ENCODE measurements at places on chromosomes 1 and 21.

GRCh38 chr21:19228226-19228625 is 824.6 kb upstream of the TMPRSS15 start:
- DNase-seq = no peak

GRCh38 chr1:100613817-100614559 is 76.0 kb downstream of the GPR88 start:
- no peak for DNase-seq

- DNase-seq = no peak
Measured at GRCh38 chr1:236654957-236655356, 31.3 kb upstream of the ACTN2 start.

GRCh38 chr21:25850126-25850842 is 115.5 kb downstream of the GABPA start:
- DNase-seq = no peak

DNA sequence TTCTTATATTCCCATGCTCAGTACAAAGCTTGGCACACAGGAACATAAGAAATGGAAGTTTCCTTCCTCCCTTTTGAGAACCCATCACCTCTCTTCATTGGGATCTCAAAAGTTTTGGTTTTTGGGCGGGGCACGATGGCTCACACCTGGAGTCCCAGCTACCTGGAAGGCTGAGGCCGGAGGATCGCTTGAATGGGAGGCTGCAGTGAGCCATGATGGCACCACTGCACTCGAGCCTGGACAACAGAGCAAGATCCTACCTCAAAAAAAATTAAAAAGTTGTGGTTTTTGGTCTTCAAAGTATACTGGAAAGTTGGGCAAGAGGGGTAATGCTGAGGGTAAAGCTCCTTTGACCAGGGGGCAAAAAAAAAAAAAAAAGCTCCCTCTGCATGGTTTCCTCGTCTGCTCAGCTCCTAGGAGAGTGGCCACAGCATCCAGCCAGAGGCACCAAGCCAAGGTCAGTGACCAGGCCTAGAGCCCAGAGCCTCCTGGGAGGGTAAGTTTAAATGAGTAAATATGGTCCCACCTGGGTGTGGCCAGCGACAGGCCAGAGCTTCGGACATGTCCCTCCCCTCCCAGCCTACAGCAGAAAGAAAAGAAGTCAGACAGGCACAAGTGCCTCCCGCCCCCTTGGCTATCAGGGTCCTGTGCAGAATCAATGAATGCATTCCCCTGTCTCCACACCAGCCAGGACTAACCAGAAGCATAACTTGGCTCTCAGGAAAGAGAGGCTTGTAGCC is 5.0 kb downstream of the MEF2D start:
- DNase-seq = no peak

- DNase-seq = no peak
Measured at GRCh38 chr1:6141592-6141991, 38.5 kb downstream of the CHD5 start.

DNA sequence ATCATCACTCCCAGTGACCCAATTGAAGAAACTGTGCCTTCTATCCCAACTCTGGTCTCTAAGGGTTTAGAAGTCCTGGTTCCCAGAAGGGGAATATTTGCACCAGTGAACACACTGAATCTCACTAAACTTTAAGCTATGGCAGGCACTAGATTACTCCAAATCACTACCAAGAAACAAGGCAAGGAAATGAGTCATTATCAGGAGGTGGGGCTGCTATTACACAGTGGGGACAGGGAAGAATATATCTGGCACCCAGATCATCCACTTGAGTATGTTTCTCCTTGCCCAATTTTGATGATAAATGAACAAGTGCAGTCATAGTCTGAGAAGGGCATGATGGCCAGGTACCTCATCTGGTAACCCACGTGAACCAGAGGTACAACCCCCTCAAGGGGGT is 7.0 kb downstream of the MRPL9 start:
- DNase-seq = peak; percentile 46

Data from ACHN (cell line).